ENCODE measurements at places on chromosomes 7 and 10.
A peak's percentile ranks its signal among the peaks of the same experiment; 100 is the strongest.

DNA sequence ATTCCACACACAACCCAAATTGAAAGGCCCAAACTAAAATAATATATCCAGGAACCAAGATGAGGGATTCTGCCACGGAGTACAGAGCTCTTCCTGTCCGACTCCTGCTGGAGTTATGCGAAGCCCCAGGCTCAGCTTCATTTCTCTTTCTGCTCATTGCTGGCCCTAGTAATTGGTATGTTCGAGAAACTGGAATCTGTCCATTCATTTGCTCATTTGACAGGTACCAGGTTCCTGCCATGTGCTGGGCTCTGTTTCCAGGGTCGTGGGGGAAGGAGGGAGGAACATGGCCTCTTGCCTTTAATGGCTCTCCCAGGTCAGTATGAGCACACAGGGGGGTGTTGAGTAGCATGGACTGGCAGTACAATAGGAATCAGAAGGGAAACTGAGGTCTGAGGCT is 179.2 kb upstream of the SHH start:
- no peak for DNase-seq

GRCh38 chr10:106992055-106992454 is 172.5 kb downstream of the SORCS1 start:
- DNase-seq = no peak

DNA sequence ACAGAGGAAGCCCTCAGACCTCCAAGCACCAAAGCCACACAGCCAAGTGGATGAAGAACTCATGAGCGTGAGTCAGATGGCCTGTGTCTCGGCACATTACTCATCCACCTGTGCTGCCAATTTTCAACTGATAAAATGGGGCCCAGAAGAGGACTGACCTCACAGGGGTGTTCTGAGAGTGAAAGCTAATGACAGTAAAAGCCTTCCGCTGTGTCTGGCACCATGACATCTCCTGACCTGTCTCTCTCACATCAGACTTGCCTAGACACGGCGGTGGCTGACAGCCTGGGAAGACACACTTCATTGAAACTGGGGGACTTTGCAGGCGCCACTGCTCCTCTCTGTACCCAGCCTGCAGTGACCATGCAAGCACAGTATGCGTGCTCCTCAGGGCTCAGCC is 8.3 kb upstream of the SLC18A3 start:
- no peak for DNase-seq

DNA sequence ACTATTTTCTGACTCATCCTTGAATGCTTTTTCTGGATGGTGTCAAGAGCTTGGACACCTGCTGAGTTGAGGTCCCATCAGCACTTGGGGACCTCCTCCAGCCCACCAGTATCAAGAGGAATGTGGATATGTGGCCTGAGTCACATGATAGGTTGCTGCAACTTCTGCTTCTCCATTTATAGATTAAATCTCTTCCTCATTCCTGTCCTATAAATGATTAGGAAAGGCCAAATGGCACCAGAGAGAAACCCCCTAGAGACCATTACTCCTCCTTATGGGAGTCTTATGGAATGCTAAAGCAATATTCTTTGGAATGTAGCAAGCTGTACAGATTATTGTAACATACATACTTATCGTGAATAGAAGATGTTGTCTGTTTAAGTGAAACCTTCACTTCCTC is 85.6 kb downstream of the NEUROD6 start:
- no peak for DNase-seq

DNA sequence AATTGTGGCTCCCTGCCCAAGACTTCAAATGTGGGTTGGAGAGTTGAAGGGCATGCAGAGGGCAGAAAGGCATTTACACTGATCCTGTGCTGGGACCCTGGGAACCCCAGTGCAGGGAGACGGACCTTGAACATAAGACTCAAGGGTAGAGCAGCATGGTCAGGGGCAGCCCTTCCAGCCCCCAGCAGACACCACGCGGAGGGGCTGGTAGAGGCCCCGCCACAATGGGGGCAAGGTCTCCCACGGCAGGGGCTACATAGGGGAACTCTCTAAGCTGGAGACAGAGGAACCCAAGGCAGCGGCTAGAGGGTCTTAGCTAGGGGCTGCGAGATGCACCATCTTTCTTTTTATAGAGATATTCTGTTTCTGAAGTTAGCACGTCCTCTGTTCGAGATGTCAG is 45.2 kb upstream of the EBF3 start:
- DNase-seq = no peak

DNA sequence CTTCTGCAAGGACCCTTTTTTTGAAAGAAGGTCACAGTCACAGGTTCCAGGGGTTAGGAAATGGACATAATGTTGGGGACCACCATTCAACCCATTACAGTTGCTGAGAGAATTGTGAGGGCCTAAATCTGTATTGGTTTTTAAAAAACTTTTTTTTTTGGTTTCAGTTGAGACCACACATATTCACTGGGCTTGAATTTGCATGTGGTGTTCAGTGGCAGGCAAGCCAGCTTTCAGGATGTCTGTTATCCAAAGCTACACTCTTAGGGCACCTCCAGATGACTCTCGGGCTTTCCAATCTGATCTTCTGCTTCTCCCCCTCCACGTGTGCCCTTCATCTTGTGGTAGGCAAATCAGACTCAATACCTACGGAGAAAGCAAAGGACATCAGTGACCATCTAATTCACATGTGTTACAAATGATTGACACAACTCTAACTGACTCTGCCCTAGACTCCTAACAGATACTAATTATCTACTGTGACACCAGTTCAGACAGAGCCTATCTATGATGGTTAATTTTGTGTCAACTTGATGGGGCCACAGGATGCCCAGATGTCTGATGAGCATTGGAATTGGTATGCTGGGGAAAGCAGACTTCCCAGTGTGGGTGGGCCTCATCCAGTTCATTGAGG is 93.3 kb upstream of the ELMO1 start:
- DNase-seq = no peak

DNA sequence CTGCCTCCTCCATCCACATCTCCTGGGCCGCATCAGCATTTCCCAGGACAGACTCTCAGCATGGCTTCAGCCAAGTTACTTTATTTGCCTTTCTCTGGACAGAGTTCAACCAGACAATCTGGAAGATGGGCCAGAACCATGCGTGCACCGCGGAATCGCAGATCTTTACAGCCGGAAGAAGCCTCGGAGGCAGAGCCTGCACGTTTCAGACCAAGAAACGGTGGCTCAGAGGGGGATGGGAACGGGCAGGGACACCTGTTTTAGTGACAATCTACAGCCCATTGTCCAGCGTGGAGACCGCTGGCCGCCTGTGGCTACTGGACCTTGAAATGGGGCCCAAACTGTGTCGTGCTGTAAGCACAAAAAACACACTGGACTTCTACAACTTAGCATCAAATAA is 3.5 kb downstream of the VIPR2 start:
- DNase-seq = no peak

GRCh38 chr7:128271471-128271941 is 30.4 kb downstream of the LEP start:
- no peak for DNase-seq

- DNase-seq = no peak
These were observed 5.4 kb downstream of the PLAC9 start for GRCh38 chr10:80137920-80138319.

DNA sequence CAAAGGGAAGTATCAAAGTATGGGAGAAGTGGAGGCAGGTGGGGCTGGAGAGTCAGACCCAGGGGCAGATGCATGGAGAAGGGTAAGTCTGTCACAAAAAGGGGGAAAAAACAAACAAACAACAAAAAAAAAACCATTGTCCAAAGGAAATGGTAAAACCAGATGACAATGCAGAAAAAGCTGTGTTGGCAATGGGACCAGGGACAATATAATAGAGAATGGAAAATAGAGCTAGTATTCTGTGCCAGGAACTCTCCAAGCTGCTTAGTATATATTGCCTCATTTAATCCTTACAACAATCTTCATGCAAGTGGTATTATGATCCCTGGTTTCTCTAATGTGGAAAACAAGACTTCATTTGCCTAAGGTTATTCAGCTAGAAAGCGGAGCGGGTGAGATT is 13.1 kb upstream of the KDM7A start:
- DNase-seq = no peak

DNA sequence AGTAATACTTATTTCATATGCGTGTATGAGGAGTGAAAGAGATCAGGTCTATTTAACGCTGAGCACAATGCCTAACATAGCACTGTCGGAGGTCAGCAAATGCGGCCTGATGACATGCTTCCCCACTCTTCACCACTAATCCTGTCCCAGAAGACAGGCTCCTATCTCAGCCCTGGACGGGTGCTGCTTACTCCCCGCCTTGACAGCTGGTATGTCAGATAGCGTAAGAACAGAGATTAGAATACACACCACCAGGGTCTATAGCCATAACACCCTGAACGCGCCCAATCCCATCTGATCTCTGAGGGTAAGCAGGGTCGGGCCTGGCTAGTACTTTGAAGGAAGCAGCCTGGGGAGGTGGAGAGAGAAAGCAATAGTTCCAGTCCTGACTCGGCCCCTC is 32.3 kb upstream of the TM9SF3 start:
- peak; percentile 70 for DNase-seq

All from ELF-1 (cell line).